CD4-positive, alpha-beta T cell treated with Interleukin-10 for 1 hour (primary cell): ENCODE measurements at places on chromosomes 1 and 21.
A peak's percentile ranks its signal among the peaks of the same experiment; 100 is the strongest.

DNA sequence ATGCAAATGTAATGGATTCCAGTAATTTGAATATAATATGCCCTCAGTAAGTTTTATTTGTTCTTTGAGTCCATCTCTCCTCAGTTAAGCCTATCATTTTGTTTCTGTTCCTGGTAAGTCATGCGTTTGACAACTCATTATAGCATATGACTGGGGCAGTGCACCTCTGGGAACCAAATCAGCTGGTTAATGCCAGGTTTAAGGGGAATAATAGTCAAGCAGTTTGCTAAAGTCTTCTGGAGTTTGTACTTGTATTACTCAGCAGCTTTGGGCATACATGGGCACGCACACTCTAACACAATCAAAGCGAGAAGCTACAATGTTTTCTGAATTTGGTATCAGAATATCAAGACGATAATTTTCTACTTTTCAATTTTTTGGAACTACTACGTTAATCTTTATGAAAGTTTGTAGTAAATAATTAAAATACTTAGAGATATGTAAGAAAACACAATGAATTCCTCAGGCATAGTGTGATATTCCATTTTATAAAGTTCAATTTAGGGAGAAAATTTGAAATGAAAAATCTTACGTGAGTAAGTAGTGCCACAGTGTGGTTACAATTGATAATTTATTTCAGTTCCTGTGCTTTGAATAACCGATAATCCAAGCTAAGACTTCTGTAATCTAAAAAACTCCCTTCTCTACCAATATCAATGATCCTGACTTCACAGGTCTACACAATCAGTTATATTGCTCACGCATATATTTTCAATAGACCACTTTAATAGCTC, 43.8 kb upstream of the KCTD3 start:
- DNase-seq, result no peak

- DNase-seq, result no peak
Measured at GRCh38 chr1:79791488-79792218, 785.1 kb upstream of the ADGRL4 start.

DNA sequence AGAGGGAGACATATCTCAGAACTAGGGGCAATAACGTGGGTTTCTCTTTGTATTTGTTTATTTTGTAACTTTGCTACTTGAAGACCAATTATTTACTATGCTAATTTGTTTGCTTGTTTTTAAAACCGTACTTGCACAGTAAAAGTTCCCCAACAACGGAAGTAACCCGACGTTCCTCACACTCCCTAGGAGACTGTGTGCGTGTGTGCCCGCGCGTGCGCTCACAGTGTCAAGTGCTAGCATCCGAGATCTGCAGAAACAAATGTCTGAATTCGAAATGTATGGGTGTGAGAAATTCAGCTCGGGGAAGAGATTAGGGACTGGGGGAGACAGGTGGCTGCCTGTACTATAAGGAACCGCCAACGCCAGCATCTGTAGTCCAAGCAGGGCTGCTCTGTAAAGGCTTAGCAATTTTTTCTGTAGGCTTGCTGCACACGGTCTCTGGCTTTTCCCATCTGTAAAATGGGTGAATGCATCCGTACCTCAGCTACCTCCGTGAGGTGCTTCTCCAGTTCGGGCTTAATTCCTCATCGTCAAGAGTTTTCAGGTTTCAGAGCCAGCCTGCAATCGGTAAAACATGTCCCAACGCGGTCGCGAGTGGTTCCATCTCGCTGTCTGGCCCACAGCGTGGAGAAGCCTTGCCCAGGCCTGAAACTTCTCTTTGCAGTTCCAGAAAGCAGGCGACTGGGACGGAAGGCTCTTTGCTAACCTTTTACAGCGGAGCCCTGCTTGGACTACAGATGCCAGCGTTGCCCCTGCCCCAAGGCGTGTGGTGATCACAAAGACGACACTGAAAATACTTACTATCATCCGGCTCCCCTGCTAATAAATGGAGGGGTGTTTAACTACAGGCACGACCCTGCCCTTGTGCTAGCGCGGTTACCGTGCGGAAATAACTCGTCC, 1.3 kb upstream of the OLIG2 start:
- no peak for DNase-seq

DNA sequence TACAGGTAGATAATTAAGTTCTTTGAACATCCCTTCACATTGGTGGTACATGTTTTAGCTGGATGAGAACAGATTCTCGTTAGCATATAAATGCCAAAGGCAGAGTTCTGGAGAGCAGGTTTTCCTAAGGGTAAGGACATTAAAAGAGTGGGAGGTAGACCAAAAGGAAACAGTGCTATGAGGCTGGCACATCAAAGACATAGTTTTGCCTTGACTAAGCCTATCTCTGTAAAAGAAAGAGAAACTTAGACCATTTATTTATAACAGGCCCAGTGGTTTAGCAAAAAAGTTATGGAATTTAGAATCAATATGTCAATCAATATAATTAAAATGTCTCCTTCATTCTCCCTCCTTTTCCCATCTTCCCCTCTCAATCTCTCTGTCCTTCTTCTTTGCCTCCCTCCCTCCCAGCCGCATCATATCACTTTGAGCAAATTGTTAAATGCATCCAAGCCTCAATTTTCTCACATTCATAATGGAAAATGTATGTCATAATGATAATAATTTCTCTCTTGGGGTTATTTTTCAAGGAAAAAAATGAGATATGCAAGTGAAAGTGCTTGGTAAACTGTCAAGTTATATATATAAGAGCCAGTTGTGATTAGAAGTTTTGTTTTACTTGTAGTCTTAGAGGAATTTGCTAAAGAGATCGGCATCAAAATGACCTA, 209.9 kb upstream of the SGIP1 start:
- no peak for DNase-seq

GRCh38 chr1:209202830-209203532, 380.5 kb upstream of the CAMK1G start:
- peak; percentile 13 for DNase-seq

DNA sequence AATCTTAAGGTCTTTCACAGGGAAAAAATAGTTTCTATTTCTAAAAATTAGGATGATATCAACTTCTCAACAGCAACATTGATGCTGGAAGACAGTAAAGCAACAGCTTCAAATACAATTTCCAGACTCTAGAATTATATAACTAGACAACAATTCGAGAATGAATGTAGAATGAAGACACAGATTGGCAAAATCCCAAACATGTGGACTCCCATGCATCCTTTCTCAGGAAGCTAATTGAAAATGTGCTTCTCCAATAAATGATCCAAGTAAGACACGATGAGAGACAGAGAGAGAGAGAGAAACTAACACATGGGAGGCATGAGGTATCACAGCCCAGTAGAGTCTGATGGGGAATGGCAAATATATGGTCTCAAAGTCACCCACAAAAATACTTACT, 21.5 kb upstream of the SIM2 start:
- no peak for DNase-seq

GRCh38 chr1:206049293-206049692, 3.7 kb upstream of the RHEX start:
- no peak for DNase-seq

DNA sequence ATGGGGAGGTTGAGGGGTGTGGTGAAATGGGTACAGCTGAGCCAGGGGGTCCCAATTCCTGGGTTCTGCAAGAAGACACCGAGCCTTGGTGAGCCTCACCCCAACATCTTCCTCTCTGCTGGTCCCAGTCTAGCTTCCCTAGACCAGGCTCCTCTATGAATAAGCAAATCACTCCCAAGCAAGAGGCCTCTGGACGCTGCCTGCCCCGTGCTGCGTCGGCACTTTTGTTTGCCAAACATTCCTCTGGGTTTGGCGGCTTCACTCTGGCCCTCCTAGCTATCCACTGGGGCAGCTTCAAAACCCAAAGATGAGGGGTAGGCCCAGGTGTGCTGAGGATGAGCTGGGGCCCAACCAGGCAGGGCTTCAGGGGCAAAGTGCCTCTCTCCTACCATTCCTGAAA, 137.1 kb upstream of the CD34 start:
- DNase-seq, result no peak

DNA sequence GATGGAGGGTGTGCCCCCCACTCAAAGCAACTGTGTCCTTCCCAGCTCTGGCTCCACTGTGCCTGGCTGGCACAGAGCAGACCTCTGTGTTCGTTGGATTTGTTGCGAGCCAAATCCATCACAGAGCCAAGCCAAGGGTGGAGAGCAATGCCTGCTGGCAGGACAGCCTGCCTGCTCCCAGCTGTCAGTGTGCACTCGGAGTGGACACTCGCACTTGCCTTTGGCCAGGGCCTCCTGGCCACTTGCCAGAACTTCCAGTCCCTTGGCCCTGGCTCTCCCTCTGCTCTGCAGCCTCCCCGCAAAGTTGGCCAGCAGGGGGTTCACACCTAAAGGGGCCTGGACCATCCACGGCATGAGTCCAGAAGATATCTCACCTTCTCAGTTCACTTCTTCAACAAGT, 16.4 kb downstream of the HEYL start:
- DNase-seq, result no peak

- DNase-seq, result no peak
Measured at GRCh38 chr1:246728311-246728710, 4.1 kb downstream of the SCCPDH start.

GRCh38 chr1:111814642-111815041, 58.9 kb downstream of the DDX20 start:
- no peak for DNase-seq

- no peak for DNase-seq
Measured at GRCh38 chr1:201711811-201712210, 117.1 kb upstream of the IPO9 start.

GRCh38 chr1:56071351-56071750, 508.0 kb downstream of the PLPP3 start:
- DNase-seq, result no peak

DNA sequence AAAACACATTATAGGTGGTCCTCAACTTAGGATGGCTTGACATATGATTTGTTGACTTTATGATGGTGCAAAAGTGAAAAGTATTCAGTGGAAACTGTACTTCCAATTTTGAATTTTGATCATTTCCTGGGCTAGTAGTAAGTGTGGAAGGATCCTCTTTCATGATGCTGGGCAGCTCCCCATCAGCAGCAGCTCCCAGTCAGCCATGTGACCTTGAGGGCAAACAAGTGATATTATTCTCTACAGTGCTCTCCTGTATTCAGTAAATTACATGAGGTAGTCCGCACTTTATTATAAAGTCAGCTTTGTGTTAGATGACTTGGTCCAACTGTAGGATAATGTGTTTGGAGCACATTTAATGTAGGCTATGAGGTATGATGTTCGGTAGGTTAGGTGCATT, 36.4 kb downstream of the SLC22A15 start:
- DNase-seq, result no peak

GRCh38 chr1:39933956-39934941, 20.7 kb upstream of the MFSD2A start:
- DNase-seq, result no peak

GRCh38 chr21:42570841-42571387, 57.3 kb downstream of the SLC37A1 start:
- no peak for DNase-seq

DNA sequence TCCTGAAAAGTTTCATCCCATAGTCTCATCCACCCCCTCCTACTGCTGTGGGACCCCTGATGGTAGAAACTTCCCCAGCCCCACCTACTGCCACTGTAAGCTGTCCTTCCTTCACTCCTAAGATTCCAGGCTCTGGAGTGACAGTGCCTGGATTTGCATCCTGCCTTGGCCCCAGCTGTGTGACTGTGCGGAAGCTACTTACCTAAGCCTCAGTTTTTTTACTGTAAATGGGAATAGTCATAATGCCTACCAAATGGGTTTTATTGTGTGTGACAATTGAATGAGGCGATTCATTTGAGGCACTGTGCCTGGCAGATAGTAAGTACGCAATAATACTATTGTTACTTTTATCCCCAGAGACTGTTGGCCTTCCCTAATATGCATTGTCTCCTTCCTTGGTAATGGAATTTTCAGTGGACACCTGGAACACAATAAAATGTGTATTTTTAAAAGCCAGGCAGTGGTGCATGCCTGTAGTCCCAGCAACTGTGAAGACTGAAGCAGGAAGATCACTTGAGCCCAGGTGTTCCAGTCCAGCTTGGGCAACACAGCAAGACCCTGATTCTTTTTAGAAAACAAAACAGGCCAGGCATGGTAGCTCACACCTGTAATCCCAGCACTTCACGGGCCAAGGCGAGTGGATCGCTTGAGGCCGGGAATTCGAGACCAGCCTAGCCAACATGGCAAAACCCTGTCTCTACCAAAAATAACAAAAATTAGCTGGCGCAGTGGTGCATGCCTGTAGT, 55.0 kb upstream of the ZNF326 start:
- DNase-seq, result no peak

GRCh38 chr1:17137441-17137840, 18.2 kb upstream of the PADI2 start:
- no peak for DNase-seq
